ENCODE measurements at places on chromosomes 3 and 15. TPM values are rescaled to one million over a fixed set of nuclear protein-coding genes. Genes with fewer than 3 reads are reported as not detected.

The RARB gene
- not detected for total RNA-seq

The HTR3E gene
- total RNA-seq = 7.1 TPM

The SLC28A2 gene
- total RNA-seq = not detected

The ENTPD3 gene
- not detected for total RNA-seq

The MINAR1 gene
- total RNA-seq = 1.3 TPM

The SCN5A gene
- 194 TPM for total RNA-seq

The IP6K1 gene
- 27.1 TPM for total RNA-seq

The PCOLCE2 gene
- not detected for total RNA-seq

The EOMES gene
- not detected for total RNA-seq

The SEC22A gene
- 25.1 TPM for total RNA-seq

The SCN11A gene
- not detected for total RNA-seq

The CHL1 gene
- under 0.01 TPM for total RNA-seq

The CAPN3 gene
- total RNA-seq = 12.3 TPM

The NR1I2 gene
- not detected for total RNA-seq

The CSTA gene
- total RNA-seq = 0.37 TPM

The FBXO22 gene
- 34.4 TPM for total RNA-seq

The CPN2 gene
- not detected for total RNA-seq

The GOLGA6A gene
- not detected for total RNA-seq

The LMAN1L gene
- not detected for total RNA-seq

The LCTL gene
- 0.13 TPM for total RNA-seq

The WDR93 gene
- total RNA-seq = not detected

The STX19 gene
- total RNA-seq = not detected

The TGFBR2 gene
- total RNA-seq = 106 TPM

The RBP2 gene
- total RNA-seq = 0.78 TPM

The ANKRD63 gene
- total RNA-seq = not detected

The HDC gene
- total RNA-seq = not detected

The STXBP5L gene
- 0.10 TPM for total RNA-seq

The PDIA5 gene
- 11.3 TPM for total RNA-seq

The KCNAB1 gene
- total RNA-seq = 0.16 TPM

The RGMA gene
- 0.10 TPM for total RNA-seq

The PLIN1 gene
- 0.05 TPM for total RNA-seq

The TRIM59 gene
- 8.0 TPM for total RNA-seq

The GABRR3 gene
- total RNA-seq = not detected

The TMEM266 gene
- total RNA-seq = not detected

The FSTL1 gene
- 157 TPM for total RNA-seq

The ACOX2 gene
- 0.91 TPM for total RNA-seq

The FAM81A gene
- total RNA-seq = 0.47 TPM

The SI gene
- not detected for total RNA-seq

The TP53BP1 gene
- 86.4 TPM for total RNA-seq

The GPR15 gene
- not detected for total RNA-seq

The OSBPL10 gene
- total RNA-seq = 15.5 TPM

The KIF15 gene
- total RNA-seq = 0.47 TPM

The CAMK2N2 gene
- not detected for total RNA-seq

The TNIK gene
- 6.7 TPM for total RNA-seq

The C3orf85 gene
- not detected for total RNA-seq

The EIF3J gene
- 55.4 TPM for total RNA-seq

All from myocyte (in vitro differentiated cells).